ENCODE measurements at places on chromosomes 2 and 18. TPM values are rescaled to one million over a fixed set of nuclear protein-coding genes. Genes with fewer than 3 reads are reported as not detected.
A peak's percentile ranks its signal among the peaks of the same experiment; 100 is the strongest.

The CDH20 gene
- total RNA-seq = not detected

The NHEJ1 gene
- total RNA-seq = 16.4 TPM

- DNase-seq = no peak
Observed at GRCh38 chr18:54828986-54829385, 709 bp downstream of the RAB27B start.

DNA sequence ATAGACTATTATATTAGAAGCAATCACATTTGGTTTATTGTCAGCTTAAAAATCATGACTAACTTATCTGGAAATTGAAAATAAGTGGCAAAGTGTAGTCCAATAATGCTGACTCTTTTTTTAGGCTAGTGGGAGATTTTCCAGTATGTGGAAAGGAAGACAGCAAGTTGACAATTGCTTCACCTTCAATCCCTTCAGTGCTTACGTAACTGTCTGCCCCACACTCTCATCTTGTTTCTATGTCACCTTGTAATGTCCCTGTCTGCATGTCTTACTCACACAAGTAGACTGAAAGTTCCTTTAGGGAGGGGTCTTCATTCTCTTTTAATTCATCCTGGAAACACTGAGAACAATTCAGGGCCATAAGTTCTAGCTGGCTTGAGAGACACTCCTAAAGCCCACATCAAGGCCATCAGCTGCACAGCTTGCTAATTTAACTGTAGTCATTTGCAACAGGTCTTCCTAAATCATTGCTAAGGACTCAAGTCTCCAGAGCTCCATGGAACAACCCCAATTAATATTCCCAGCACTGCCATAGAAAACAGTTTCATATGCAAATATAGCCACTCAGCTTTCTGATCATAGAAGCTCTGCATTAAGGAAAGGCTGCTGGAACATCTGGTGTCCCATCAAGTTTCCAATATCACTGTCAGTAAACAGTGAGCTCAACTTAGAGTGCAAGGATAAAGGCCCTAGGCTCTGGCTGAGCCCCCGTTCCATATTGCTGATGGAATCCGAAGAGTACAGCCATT lies 230.5 kb downstream of the ETAA1 start:
- no peak for DNase-seq

The PRKCE gene
- 23.1 TPM for total RNA-seq

The CHPF gene
- total RNA-seq = 0.35 TPM

DNA sequence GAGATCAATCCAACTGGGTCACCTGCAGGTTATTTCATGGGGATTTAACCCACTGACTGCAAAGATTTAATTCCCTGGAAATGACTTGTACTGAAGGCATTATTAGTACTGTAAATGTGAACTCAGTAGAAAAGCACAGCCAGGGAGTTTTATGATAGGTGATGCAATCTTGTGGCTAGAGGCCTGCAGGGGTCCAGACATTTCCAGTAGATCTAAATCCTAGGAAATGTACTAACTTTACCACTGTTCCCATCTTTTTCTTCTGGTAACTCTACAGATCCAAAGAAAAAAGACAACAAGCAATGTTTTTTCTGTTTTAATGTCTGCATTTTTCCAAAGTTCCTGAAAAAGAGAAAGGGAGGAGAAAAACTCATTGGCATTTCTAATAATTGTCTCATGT lies 500.1 kb downstream of the ARHGAP15 start:
- no peak for DNase-seq

GRCh38 chr18:24270937-24271380 lies 126.7 kb downstream of the OSBPL1A start:
- no peak for DNase-seq

GRCh38 chr2:124327303-124327702 lies 302.2 kb downstream of the CNTNAP5 start:
- DNase-seq = no peak

DNA sequence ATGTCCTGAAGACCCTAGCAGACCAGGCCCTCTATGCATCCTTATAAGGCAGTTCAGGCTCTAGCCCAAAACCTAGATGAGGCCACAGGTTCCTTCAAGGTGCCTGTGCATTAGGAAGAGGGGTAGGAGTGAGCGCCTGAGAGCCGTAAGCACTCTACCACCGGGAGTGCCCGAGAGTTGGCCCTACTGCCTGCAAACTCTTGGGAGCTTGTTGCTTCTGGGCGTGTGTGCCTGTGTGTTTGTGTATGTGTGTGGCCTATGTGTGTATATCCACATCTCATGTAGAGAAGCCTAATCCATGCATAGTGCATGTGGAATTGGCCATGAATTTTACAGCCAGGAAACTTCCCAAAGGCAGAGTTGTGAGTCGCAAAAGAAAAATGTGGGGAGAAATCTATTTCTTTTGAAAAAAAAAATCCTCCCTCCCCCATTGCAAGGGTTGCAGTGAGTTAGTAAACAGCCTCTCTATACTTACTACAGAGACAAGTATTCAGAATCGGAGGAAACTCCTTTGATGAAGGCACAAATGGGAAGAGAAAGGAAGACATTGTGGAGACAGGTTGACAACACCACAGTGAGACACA lies 96.8 kb downstream of the ADD2 start:
- DNase-seq = no peak

GRCh38 chr2:230170532-230170931 lies 49.3 kb downstream of the SP110 start:
- peak; percentile 22 for DNase-seq

- no peak for DNase-seq
Observed at GRCh38 chr18:63762518-63762917, 12.7 kb upstream of the SERPINB7 start.

GRCh38 chr2:219296142-219296541 lies 13.1 kb downstream of the PTPRN start:
- DNase-seq = no peak

- no peak for DNase-seq
Observed at GRCh38 chr18:62524440-62525200, 1.8 kb downstream of the ZCCHC2 start.

The PER2 gene
- total RNA-seq = 2.4 TPM

The ANO7 gene
- total RNA-seq = 0.59 TPM

DNA sequence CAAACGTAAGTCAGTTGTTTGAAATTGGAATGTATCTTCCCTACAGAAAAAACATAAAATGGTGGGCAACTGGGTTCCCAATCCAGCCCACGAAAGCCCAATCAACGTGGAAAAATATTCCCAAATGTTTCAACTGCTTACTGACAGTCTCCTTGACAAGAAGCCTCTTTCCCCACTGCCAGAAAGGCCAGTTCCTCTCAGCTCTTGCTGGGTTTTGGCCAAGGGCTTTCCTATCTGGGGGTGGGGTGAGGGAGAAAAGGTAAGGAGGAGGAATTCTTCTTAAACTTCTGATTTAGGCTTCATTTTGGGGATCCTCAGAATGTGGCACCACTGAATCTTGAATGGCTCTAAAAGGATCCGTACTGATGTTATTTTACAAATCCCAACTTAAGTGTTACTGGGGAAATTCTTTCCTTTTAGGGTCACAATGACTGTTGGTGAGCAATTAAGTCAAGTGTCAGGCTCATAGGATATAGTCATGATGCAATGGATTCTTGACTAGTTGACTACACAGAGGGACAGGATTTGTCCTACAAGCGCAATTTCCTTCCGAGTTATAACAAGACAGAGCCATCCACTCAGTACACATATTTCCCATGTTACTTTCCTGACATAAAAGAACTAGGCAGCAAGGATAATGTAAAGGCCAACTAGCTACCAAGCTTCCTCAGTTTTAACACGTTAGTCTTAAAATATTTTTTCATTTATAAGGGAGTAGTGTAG lies 73.6 kb downstream of the SPRED2 start:
- DNase-seq = no peak

DNA sequence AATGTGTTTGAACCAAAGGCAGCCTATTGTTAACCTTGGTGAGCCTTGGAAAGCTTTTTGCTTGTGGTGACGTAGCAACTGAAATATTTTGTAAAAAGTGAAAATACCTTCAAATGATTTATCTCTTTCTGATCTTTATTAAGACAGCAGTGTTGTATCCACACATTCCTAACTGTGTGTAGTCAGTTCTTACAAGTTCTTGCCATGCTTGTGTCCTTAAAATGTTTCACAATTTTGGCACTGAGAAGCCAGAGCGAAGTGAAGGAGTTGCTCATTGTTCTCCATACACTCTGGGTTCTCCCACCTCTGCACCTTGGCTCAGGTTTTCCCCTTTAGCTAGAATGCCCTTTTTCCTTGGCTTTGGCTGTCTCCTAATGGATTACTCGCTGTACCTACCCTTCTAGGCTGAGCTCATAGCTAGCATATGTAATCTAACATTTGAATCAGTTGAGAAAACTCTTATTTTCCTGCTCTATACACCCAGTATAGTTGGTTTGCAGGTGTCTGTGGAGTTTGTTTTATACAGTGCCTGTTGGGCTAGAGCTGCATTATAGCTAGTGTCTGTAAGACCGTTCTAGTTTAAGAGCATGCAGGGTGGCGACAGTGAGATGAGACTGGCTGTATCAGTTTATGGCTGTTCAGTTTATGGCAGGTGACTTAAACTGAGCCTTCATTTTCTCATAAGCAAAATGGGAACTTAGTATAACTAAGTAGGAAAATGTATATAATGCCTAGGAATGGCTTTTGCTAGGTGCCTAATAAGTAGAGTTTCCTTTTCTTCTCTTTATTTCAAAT lies 45.5 kb downstream of the FMNL2 start:
- DNase-seq = no peak

DNA sequence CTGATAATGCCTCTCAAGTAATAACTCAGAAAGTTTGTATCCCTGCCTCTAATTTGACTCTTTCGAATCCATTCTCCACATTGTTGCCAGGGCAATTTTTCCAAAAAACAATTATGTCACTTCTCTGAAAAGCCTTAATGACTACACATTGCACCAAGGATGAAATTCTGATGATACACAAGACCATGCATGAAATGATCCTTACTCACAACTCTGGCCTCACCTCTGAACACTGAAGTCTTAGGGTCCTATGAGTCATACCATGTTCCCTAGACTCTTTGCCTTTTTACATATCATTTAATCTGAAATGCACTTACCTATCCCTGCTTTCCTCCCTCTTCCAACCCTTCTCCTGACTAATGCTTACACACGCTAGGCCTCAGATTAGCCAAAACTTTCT lies 51.0 kb downstream of the WDPCP start:
- DNase-seq = no peak

GRCh38 chr2:119393971-119394748 lies 27.4 kb downstream of the DBI start:
- DNase-seq = no peak

GRCh38 chr2:112848833-112849232 lies 12.3 kb upstream of the IL1B start:
- DNase-seq = no peak

The DHRS9 gene
- total RNA-seq = 0.40 TPM

- no peak for DNase-seq
Observed at GRCh38 chr2:230998882-230999281, 3.0 kb downstream of the SPATA3 start.

DNA sequence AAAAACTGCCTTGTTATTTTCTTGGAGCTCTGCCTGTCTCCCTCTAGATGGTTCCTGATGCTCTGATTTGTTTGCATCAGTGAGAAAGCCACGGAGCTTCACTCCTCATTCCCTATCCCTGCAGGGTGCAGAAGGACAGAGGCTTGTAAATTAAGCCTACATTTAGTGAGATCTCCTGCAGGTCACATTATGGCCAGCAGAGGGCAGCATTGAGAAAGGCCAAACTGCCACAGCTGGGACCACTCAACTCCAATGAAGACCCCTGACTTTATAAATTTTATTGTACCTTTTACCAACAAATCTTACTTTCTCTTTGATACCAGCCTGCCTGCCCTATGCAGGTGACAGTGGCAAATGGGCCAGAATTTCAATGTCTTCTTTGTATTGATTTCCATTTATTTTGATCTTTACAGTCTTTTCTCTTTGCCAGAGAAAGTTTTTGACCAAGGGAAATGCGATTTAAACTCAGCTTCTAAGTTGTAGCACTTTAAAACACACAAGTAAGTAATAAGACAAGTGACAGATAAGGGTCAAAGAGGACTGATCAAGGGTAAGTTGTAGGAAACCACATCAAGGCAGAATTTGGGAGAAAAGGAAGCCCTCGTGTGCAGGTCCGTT lies 1029.1 kb upstream of the KLHL29 start:
- DNase-seq = no peak

The IL36A gene
- total RNA-seq = not detected

The DNAJC10 gene
- 174 TPM for total RNA-seq

The FIGN gene
- total RNA-seq = 0.99 TPM

The DOK6 gene
- not detected for total RNA-seq

The CNDP1 gene
- not detected for total RNA-seq

The DES gene
- total RNA-seq = not detected

The CYTIP gene
- 0.07 TPM for total RNA-seq

The OTOS gene
- not detected for total RNA-seq

Data from pulmonary artery endothelial cell (primary cell).